ENCODE measurements at places on chromosomes 3 and 15.

GRCh38 chr3:5186858-5187155, 700 bp upstream of the EDEM1 start:
- no peak for DNase-seq

GRCh38 chr3:122947738-122948137, 79.8 kb downstream of the SEMA5B start:
- no peak for DNase-seq

DNA sequence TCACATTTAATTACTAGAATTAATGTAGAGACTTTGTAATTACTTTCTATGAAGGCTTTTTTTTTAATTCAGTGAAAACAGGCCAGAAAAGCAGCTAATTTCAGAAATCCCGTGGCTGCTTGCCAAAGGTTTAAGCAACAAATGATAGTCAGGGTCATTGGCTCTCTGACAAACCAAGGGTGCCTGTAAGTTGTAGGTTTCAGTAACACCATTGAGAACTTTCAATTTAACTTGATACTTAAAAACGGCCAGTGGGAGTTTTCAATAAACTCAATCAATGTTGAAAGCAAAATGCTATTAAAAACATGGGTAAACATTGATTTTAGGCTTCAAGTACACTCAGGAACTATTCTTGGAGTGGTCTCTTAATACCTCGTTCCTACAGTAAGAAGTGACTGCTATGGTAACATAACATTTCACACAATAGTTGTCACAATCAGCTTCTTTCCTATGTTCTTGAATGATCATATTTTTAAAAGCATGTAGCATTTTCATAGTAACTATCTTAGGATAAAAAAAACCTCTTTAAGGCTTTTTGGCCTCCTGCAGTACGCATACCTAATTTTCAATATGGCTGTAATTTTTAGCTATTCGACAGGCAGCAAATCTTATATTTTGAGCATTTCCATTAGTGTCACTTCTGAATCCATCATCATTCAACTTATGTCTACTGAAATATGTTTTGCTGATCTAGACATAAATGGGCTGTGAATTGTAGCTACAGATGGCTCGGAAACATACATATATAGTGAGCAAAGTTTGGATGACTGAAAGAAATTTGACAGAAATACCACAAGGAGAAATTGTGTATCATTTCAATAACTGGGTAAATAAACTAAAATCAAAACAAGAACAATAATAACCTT, 592.1 kb upstream of the GBE1 start:
- no peak for DNase-seq

DNA sequence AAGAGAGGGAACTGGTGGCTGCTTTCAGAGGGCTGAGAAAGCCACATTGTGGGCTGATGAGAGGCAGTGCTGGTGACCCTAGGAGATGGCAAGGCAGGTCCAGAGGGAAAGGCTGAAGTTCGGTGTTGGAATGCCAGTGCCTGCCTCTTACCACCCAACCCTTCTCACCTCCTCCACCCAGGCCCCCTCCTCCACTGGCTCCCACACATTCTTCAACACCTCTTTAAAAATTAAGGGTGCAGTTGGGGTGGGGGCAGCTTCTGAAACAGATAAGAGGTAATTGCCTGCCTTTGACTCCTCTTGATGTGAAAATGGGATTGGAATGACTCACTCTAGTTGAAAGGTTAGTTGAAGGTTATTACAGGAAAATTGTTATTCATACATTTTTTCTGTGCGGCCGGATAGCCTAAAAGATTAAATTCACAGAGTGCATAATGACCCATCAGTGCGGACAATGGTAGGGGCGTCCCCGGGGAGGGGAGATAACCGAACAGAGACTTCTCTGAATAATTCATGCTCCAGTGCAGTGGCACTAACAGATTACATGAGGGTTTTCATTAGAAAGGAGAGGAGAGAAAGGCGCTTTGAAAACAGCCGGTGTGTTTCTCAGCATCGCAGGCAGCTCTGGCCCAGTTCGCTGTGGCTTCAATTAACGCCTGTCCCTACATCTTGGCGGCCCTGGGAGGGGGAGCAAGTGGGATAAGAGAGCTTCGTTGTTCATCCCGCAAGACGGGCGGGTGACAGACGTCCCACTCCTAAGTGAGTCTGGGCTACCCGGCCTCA, 212.4 kb downstream of the TLE3 start:
- no peak for DNase-seq

DNA sequence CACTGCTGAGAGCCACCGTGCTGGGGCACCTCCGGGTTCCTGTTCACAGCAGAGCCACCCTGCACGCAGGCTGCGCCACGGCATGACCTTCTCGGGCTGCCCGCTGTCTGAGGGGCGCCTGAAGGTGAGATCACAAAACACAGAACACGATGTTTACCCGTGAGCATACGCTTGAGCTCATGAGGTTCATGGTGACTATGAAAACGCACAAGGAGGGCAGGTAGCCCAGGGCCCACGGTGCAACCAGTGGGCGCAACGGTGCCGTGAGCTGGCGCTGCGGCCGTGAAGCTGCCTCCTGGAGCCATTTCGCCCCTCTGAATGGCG, 36.1 kb downstream of the KLHL25 start:
- DNase-seq, result no peak

DNA sequence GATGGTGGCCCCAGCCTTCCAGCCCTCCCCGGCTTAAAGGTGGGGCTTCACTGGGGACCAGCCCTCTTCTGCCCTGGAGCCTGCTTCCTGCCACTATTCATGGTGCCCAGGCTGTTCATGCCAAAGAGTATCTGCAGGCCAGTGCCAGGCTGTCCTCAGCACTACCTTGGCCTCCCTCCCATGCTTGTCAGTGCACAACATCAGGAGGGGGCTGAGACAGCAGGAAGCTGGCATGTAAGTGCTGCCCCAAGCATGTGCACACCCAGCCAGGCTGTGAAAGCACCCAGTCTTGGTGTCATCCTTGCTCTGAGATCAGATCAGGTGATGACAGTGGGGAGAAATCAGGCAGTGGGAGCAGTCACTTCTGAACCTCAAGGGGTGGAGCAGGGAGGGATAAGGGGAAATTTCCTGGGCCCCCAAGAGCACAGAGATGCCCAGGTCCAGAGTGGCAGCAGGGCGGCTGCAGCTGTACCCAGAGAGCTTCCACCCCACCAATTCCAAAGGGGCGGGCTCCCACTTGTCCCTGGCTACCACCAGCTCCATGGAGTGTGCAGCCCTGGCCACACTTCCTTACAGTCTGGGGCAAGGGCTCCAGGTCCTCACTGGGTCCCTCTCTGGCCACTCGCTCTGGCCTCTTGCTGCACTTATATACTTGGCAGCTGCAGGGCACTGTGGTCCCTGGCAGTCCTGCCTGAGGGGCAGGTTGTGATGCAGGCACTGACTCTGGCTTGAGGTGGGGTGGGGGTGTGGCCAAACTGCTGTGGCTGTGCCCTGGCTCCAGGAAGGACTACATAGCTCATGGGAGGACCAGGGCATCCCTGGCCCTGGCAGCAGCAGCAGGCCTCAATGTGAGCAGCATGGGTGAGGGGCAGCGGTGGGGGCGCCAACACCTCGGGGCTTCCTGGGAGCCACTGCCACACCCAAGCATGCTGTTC, 91.4 kb upstream of the TNFSF10 start:
- no peak for DNase-seq

- no peak for DNase-seq
These were observed 60.5 kb upstream of the CTDSPL2 start for GRCh38 chr15:44366971-44367370.

DNA sequence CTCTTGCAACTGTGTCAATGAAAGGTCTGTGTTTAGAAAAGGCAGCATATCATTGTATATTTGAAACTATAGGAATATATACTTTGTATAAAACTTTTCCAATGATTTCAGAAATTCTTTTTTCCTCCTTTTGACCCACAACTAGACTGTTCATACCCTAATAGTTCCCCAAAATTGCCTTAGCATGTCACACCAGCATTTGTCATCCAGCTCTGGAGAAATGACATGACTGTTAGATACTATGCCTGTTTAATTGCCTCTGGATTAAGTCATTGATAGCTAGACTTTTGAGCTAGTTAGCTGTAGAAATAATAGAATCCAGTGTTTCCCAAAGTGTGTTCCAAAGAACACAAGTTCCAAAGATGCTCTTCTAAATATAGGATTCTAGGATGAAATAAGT, 32.4 kb downstream of the B3GALNT1 start:
- DNase-seq, result no peak

GRCh38 chr15:92847841-92848240, 52.3 kb upstream of the CHD2 start:
- DNase-seq, result no peak

DNA sequence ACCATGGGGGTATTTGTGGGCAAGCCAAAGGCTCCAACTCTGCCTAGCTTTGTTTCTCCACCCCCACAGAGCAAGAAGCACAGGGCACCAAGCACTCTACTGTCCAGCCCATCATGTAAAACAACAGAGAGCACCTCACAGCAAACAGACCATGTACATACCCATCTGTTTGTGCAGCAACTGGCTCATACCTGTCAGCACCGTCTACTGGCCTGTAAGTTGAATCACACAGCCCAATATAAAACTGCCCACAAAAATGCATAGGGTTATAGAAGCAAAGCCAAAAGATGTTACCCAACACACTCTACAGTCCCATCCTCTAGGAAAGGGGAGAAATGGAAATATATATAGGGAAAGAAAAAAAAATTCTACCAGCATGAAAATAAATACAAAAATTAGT, 139.7 kb upstream of the CPNE4 start:
- DNase-seq, result no peak

DNA sequence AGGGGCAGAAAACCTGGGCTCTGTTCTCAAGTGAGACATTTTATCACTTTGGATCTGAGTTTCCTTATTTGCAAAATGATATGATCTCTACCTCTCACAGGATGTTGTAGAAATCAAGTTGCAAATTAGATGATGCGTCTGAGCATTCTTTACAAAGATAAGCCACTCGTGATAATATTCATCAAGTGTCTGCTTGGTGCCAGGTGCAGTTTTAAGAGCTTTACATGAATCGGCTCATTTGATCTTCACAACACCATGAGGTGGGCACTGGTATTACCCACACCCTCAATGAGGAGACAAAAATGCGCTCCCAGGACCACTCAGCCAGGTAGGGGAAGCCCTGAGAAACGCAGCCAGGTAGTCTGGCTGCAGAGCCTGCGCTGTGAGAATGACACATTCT, 59.1 kb upstream of the CA12 start:
- DNase-seq, result no peak

- DNase-seq, result no peak
These were observed 105.4 kb downstream of the TLE3 start for GRCh38 chr15:69992348-69992747.

DNA sequence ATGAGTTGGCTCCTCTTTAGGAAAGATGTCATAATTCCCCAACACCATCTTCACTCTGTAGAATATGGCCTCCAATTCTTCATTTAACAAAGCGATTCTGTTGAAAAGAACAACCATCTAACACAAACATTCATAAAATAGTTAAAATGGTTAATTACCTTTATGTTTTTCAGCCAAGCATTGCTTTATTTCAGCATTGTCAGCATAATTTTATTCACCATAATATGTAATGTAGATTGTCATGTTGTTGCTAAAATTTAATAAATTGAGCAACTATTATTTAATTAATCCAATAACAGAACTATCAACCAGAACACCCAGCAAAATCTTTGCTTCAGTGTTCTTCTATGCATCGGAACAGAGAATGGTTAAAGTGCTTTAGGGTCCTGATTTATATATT, 46.2 kb upstream of the EPHA3 start:
- no peak for DNase-seq

GRCh38 chr3:131819381-131820055, 215.3 kb downstream of the CPNE4 start:
- no peak for DNase-seq

GRCh38 chr15:57534281-57534680, 57.4 kb upstream of the MYZAP start:
- no peak for DNase-seq

GRCh38 chr3:59425371-59425770, 375.5 kb upstream of the CFAP20DC start:
- DNase-seq, result no peak

DNA sequence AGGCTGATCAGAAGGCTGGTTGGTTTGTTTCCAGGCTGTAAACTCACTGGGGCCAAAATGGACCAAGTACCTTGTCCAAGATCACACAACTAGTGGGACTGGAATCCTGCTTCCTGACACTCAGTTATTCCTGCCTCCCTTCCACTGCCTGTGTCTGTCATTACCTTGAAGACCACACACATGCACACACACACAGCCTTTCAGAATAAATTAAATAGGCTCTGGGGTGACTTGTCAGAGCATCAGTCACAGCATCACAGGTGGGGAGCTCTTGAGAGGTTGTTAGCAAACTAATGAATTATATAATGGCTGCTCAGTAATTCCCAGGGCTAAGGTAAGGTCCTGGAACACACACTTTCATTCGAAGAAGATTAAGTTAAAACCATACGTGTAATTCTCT, 231.8 kb downstream of the UACA start:
- DNase-seq, result no peak

- DNase-seq, result no peak
These were observed 251.1 kb downstream of the CHL1 start for GRCh38 chr3:447671-448070.

- DNase-seq, result no peak
These were observed 281.9 kb upstream of the ICE2 start for GRCh38 chr15:60760646-60761504.

DNA sequence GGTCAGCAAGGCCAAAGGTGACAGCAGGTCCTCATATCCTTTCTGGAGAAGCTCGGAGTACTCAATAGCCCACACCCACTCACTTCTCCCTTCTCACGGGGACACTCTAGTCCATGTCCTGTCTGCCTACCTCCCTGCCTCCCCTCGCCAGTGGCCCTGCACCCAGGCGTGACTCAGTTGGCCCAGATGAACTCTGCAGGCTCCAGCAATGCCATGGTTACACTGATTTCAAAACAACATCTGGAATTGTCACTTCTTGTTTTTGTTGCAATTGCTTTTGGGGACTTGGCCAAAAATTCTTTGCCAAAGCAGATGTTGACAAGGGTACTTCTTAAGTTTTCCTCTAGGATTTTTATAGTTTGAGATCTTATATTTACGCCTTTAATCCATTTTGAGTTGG, 13.0 kb downstream of the IL16 start:
- DNase-seq, result no peak

DNA sequence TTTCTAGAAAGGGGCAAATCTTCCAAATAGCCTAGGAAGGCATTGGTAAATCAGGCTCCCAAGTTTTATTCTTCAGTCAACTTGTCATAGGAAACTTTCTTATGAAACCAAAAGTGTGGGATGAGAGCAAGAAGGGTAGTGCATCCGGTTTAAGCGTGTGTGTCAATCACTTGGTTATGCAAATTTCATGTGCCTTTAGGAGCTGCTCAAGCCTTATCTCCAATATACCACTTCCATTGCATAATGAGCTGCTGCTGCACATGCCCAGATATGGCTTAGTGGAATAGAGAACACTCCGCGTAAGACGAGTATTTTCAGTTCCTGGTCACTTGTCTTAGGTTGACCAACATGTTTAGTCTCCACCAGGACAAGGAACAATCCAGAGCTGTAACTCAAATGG, 242.1 kb downstream of the CBLB start:
- DNase-seq, result no peak

- no peak for DNase-seq
These were observed 767 bp downstream of the GLT8D1 start for GRCh38 chr3:52704611-52705437.
